Smooth muscle cell of the brain vasculature (primary cell): ENCODE measurements at places on chromosomes 6 and 20.

DNA sequence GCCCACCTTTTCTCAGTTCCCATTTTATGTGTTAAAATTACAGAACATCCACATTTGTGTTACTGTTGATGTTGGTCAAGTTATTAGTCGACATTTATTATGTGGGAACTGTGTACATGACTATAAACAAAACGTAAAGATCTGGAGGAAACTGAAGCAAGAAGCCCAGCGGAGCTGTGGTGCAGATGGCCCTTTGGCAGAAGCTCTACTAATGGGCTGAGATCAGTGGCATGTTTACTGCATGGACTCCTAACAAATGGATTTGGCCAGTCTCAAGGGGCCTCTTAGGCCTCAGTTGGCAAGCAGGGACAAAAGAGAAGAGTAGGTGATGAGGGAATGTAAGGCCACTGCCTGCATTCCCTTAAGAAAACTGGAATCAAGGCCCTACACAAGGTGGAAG is 282.1 kb upstream of the TCF21 start:
- DNase-seq, result no peak

DNA sequence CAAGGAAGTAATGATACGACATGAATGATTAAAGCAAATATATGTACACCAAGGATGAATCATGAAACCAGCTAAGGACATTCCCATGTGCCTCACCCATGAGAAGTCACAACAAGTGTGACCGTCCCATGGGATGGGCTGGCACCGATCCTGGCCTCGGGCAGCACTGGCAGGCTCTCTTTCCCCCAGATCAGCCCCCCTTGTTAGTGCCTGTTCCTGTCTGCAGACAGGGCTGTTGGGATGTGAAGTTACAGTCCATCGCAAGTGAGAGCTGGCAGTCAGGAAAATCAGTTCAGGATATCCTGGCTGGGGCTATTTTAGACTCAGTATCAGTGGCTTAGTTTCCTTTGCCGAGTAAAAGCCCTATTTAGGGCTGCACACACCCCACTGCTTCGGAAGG is 129.2 kb upstream of the SNX9 start:
- DNase-seq, result no peak

DNA sequence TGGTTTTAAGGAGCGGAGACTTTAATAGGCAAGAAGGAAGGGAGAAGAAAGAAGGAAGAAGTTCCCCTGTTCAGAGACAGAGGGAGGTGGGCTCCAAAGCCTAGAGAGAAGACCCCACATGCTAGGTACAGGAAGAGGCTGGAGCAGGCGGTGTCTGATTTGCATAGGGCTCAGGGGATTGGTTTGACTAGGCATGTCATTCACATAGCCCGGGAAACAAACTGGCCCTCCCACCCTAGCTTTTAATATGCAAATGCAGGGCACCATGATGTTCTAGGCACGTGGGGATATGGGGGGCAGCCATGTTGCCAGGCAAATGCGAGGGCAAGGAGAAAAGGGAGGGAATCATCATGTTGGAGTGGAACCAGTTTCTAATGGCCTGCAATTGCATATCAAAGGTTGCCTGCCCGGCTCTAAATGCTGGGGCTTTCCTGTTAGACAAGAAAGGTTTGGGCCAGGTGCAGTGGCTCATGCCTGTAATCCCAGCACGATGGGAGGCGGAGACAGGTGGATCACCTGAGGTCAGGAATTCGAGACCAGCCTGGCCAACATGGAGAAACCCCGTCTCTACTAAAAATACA is 34.3 kb upstream of the AGPAT4 start:
- DNase-seq, result no peak

GRCh38 chr6:153092082-153093013 is 38.7 kb downstream of the RGS17 start:
- peak; percentile 70 for DNase-seq

DNA sequence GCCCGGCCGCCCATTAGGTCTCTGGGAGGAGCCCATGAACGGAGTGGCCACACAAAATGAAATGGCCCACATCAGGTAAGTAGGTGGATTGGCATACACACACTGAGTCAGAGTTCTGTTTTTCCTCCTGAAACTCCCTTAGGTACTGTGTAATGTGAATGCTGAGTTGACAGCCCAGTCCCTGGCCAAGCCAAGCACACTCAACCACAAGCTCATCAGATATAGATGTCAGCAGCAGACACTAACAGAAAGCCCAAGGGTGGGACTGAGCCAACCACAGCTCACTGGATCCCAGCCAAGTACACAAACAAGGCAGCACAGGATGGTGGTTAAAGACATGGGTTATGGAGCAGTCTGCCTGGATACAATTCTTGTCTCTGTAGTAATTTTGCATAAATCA is 403.4 kb downstream of the GJA1 start:
- no peak for DNase-seq

DNA sequence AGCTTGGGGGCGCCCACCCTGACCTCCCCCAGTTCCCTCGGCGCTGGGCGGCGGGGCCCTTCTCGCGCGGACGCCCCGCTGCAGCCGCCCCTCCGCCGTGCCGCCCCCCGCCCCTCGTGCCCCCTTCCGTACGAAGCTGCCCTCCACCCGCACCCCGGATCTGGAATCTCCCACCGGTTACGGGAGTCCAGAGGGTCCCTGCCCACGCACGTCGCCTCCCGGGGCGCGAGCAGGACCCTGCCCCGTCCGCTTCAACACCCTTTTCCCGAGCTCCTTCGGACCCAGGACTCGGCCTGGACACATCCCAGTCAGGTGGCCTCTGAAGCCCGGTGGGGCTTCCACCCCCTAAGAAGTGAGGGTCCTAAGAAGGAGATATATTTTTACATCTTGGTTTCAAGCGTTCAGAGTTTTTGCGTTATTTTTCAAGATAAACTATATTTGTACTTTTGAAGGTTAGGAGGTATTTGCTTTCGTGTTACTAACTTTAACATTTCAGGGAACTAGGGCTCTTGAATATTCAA is 506 bp downstream of the ARFGAP1 start:
- no peak for DNase-seq

DNA sequence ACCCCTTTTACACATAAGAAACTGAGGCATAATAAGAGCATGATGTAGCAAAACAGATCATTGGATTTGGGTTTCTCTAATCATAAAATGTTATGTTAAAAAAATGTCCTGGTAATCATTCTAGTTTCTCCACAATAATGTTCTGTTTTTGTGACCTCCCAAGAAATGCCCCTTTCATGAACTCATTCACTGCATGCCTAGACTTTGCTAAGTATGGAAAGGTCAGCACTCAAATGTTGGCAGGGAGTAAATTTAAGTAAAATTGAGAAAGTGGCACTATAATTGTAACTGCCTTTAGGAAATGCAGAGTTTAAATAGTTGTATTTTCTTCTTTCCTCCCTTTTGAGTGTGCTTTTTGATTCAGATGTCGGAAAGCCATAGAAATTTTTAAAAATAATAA is 48.5 kb upstream of the ID4 start:
- no peak for DNase-seq

DNA sequence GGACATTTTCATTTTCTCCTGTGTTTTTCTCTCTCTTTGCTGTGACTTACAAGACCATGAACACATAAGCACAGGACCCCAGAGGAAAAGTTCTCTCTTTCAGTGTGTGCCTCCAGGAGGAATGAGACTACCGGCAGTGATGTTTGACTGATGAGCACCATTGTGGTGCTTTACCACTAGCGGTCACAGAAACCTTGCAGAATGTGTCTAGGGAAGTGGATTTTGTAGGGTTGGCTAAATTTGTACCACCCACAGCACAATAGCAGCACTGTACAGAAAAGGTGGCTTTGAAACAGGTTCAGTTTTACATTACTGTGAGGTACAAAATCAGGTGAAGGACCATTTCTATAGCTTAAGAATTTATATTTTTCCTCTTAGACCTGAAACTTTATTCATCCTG is 301.9 kb upstream of the SUPT3H start:
- DNase-seq, result no peak

DNA sequence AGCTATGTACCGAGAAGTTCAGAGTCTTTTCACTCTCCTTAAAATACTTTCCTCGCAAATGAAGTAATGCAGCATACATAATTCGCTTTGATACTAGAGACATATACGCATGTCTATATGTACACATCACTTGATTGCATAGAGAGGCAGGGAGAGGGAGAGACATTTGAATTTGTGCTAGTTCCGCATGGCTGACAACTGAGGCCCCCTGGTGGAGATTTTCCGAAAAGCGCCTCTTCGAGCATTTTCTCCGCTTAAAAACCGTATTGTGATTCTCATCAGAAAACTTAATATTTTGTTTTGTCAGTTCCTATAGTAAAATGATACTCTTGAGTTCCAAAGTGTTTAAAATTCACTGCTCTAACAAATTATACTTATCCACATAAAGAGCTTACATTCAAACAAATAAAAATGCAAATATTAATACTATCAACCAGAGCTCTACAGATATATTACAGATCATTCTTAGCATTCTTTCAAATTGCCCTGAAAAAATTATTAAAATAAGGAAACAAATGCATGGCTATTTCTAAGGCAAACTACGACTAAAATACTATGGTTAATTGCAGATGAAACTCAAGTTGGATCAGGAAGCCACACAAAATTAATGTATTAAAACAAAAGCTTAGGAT is 637 bp downstream of the MYLK4 start:
- DNase-seq, result no peak

- no peak for DNase-seq
These were observed 39.7 kb upstream of the TULP1 start for GRCh38 chr6:35552285-35552917.
